ENCODE measurements at places on chromosomes 2 and 18. TPM values are rescaled to one million over a fixed set of nuclear protein-coding genes. Genes with fewer than 3 reads are reported as not detected.

DNA sequence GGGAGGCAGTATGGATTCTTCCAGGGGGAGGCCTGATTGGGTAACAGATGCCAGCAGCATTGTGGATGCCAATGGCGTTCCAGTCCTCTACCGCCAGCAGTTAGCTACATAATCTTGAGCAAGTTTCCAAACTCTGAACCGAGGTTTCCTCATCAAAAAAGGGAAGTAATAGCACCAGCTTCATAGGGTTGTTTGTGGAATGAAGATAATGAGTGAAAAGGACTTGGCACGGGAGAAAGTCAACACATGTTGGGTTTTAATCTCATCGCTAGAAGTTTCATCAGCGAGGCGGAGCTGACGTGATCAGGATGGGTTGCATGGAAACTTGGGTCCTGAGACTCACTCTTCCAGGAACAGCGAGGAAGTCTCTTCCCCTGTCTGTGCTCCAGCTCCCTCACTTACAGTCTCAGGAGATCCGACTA, 266.7 kb downstream of the SH3BP4 start:
- DNase-seq: no peak

GRCh38 chr2:15655123-15655887, 63.6 kb downstream of the DDX1 start:
- no peak for DNase-seq

Gene SH2D6
- 0.55 TPM for total RNA-seq

DNA sequence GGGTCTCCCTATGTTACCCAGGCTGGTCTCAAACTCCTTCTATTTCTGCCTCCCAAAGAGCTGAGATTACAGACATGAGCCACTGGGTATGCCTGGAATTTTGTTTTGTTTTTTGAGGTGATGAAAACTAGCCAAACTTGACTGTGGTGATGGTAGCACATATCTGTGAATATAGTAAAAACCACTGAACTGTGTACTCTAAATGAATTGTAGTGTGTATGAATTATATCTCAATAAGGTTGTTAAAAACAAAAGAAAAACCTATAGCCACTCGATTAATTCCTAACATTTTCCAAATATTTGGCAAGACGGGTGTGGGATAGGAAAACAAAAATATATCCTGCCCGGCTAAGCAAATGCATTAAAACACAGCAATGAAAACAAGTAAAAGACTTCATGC, 1302.3 kb upstream of the CHAC2 start:
- no peak for DNase-seq

DNA sequence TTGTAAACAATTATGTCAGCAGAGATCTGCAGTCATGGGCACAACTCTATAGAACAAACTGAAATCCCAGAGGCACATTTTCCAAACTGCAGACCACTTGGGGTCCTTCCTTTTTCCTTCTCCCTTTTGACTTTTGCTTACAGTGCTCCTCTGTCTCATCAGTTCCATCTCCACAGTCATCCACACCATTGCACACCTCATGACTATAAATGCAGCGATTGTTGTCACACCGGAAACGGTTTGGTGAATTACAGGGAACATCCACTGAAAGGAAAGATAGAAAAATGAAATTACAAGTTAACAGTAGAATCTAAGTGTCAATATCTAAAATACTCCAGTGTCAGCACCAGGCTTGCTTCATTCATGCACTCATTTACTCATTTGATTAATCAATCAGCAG, 96.4 kb downstream of the DHRS9 start:
- no peak for DNase-seq

DNA sequence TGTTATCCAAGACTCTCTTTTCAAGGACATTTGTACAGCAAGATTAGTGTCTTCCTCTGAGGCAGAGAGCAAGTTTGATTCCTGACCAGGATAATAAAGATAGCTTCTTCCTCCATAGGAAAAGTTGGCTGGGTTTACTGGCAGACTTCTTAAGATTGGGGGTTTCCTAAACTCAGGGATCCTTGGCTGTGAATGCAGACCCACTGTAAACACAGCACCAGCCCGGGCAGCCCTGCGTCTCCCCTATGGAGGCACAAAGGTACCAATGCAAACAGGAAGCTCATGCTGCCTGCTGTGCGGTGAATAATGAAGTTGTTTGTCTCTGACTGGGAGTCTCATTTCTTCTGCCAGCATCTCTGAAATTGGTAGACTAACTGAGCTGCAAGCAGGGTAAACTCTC, 96.2 kb upstream of the ARHGAP28 start:
- no peak for DNase-seq

DNA sequence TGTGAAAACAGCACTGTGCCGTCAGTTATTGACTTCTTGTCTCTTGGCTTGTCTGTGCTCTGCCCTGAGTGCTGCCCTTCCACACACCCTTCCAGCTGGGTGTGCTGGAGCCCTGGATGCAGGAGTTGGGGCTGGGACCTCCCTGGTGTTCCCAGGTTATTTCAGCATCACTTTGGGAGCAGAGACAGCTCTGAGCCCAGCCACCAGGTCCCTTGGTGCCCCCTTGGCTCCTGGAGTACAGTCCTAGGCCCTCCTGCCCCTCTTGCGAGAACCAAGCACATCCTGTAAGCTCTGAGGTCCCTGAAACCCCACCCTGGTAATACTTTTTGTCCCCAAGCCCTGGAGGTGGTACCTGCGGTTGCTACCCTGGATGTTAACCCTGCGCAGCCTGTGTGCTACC, 24.3 kb downstream of the BOK start:
- DNase-seq: no peak

DNA sequence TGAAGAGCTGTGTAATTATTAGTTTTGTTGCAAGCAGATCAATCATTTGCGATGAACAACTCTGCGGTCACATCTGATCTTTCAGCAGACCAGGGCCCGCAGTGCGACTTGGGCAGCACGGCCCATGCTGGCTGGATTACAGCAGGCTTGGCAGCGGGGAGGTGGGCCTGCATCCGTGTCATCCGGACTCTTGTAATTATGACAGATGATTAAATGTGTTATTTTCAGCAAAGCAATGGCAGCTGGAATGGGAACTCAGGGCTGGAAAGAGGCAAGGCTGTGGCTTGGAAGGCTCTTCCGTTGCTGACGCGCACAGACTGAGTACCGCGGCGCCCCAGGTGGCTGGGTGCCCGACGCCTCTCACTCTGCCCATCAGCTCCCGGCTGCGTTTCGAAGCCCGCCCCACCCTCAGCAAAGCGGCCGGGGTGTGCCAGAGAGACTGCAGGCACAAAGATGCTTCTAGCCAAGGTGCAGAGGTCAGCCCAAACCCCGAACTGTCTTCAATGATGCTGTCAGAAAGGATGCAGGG, 397.4 kb upstream of the SALL3 start:
- no peak for DNase-seq

- DNase-seq: no peak
Measured at GRCh38 chr2:102801098-102801718, 39.4 kb downstream of the TMEM182 start.

Gene IL1F10
- total RNA-seq: not detected

Data from activated naive CD4-positive, alpha-beta T cell treated with anti-CD3 and anti-CD28 coated beads, Interleukin-2, amount 50 U/mL, for 72 hours (primary cell).